Stimulated activated CD4-positive, alpha-beta T cell treated with anti-CD3 and anti-CD28 coated beads, TNF-alpha, amount 100 ng/mL, for 48 hours (primary cell): ENCODE measurements at places on chromosomes 4 and X.

DNA sequence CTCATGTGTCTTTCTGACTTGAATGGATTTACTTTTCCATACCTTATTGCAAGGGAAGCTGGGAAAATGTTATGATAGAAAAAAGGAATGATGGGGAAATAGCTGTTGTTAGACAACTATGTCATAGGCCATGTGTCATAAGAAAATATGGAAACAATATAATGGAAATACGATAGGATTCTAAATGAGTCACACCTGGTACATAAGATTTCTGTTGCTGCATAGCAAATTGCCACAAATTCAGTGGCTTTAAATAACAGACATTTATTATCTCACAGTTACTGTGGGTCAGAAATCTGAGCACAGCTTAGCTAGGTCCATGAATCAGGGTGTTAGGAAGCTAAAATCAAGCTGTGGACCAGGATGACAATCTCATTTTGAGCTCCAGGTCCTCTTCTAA lies 44.6 kb upstream of the ANKRD50 start:
- DNase-seq = no peak

- DNase-seq = no peak
These were observed 54.1 kb upstream of the ARHGAP24 start for GRCh38 chr4:85420831-85421230.

GRCh38 chrX:113058634-113059033 lies 218.0 kb upstream of the AMOT start:
- no peak for DNase-seq

DNA sequence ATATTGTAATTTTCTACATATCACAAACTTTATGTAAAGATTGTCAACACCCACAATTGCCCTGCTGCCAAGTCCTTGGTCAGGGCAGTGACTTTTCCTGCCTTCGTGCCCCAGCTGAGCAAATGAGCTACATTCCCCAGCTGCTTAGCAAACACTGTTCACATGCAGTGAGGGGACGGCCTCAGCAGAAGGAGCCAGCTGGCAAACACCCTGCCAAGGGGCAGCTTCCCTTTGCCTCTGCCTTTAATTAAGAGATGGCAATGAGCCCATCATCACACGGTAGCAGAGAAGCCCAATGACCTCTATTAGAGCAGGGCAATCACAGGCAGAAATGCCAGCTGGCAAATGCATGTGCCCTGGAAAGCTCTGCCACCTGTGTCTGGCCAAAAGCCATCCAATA lies 253.4 kb downstream of the EPHA5 start:
- no peak for DNase-seq

GRCh38 chr4:38013461-38014366 lies 53.5 kb downstream of the PTTG2 start:
- DNase-seq = no peak

DNA sequence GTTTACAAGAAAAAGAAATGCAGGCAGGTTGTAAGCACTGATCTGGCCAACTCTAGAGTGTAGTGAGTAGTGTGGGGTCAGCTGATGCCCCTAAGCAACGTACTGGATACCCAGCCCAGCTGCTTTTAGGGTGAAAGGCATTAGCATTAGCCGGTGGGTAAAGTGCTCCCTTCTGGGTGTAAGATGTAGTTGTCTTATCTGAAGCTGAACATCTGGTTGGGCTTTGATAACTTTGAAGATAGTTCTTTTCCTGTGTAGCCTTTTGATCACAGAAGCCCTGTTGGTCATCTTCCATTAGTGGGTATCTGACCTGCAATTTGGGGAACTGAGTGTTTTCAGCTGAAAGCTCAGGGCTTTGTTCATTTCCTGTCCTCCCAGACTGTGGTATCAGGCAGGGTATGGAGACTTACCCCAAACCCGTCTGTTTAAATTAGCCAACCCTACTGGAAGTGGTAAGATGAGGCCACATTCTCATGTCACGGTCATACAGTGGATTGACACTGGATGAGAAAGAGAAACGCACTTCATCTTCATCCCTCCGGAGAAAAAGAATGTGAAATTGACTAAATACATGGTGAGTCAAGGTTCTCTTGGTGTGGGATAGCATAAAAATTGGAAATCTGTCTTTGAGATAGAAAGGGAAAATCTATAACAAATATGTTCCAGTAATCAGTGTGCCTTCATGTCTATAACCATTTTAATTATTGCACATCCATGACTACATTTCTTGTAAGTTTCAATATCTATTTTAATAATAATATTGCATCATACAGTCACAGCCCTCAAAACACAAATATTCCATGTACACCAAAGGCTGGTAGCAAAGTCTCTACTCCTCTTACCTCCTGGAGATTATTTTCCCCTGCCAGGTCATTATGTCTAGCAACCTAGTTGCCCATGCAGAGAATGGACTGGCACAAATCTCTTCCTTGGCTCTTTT lies 8.7 kb downstream of the RHOH start:
- DNase-seq = no peak

DNA sequence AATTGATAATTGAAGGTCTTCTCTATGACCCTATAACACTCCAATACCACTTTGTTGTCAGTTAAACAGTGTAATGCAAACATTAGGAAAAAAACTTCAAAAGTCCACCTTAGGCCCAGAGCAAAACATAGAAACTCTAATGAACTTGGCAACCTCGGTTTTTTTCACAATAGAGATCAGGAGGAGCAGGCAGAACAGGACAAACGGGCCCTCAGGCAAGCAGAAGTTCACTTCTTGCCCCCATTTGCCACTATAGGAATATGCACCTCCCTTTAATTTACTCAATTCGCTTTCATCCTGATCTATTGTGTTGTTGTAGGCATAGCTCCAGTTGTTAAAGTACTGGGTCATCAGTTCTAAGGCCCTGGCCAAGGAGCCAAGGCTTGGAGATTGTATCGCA lies 18.2 kb downstream of the ACOX3 start:
- no peak for DNase-seq

- DNase-seq = no peak
These were observed 507 bp downstream of the LIN54 start for GRCh38 chr4:83010111-83010521.

GRCh38 chr4:72295966-72296557 lies 264.3 kb downstream of the NPFFR2 start:
- DNase-seq = no peak

GRCh38 chr4:7377223-7377865 lies 57.4 kb downstream of the PSAPL1 start:
- no peak for DNase-seq

GRCh38 chr4:89243733-89244252 lies 63.8 kb downstream of the GPRIN3 start:
- DNase-seq = no peak

DNA sequence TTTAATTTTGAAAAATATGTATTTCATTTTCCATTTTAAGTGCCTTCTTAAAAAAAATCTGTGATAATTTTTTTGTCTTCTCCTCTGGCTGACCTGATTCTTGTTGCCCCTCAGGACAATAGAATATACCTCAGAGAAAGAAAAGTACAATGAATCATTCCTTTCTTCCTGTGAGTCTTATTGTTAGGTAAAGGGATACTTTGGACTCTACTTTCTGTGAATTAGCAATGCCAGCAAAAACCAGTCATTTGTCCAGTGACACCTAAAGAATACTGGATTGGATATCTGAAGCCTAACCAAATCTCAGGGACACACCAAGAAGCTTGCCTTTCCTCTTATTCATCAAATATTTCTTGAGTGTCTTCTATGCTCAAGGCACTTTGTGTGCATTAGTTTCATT lies 102.1 kb downstream of the AREG start:
- DNase-seq = no peak

DNA sequence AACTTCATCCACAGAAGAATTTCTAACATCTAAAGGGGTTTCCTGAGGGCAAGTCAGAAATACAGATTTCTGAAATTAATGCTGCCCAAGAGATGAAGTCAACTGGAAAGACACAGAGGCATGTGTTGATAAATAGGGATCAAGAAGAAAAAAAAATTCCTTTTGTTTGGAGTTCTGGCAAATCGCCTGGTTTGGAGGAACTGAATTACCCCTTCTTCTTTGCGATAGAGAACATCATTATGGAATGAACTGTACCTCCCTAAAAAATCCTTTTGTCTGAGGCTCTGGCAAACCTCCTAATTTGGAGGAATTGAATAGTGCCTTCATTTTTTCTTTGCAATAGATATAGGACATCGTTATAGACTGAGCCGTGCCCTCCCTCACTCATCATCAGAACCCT lies 200.9 kb downstream of the DHRSX start:
- no peak for DNase-seq
